ENCODE measurements at places on chromosomes 1 and 21. TPM values are rescaled to one million over a fixed set of nuclear protein-coding genes. Genes with fewer than 3 reads are reported as not detected.

Gene CCDC27
- not detected for total RNA-seq

Gene CDCA8
- total RNA-seq, result 12.0 TPM

Gene PBXIP1
- total RNA-seq, result 108 TPM

Gene BARHL2
- total RNA-seq, result not detected

Gene CRABP2
- total RNA-seq, result 0.63 TPM

Gene NR5A2
- 18.1 TPM for total RNA-seq

Gene TMEM52
- 0.18 TPM for total RNA-seq

Gene KCNJ9
- not detected for total RNA-seq

Gene TNNI3K
- not detected for total RNA-seq

Gene MROH7
- not detected for total RNA-seq

Gene HES2
- 41.8 TPM for total RNA-seq

Gene NUP210L
- not detected for total RNA-seq

Gene FAM177B
- not detected for total RNA-seq

Gene DEPDC1
- 2.1 TPM for total RNA-seq

Gene C1orf56
- 2.4 TPM for total RNA-seq

Gene SIM2
- 1.7 TPM for total RNA-seq

Gene PWP2
- total RNA-seq, result 6.1 TPM

Gene REN
- 0.29 TPM for total RNA-seq

Gene ASTN1
- total RNA-seq, result not detected

Gene SEMA4A
- 0.93 TPM for total RNA-seq

Gene SELENBP1
- total RNA-seq, result 1.2 TPM

Gene XCL2
- not detected for total RNA-seq

Gene HPCAL4
- total RNA-seq, result not detected

Gene UHMK1
- total RNA-seq, result 47.0 TPM

Gene C1orf116
- total RNA-seq, result not detected

Gene C1orf226
- total RNA-seq, result 4.2 TPM
